ENCODE measurements at places on chromosomes 7 and 10. TPM values are rescaled to one million over a fixed set of nuclear protein-coding genes. Genes with fewer than 3 reads are reported as not detected.

- H3K27me3 ChIP-seq: peaks cover 4% of the 10 kb centered on the region
- H3K27ac ChIP-seq: no peak overlapping the region
- no peak overlapping the region for H3K4me3 ChIP-seq
- no peak for DNase-seq
Measured at GRCh38 chr7:98679741-98680140, 62.7 kb downstream of the NPTX2 start.

DNA sequence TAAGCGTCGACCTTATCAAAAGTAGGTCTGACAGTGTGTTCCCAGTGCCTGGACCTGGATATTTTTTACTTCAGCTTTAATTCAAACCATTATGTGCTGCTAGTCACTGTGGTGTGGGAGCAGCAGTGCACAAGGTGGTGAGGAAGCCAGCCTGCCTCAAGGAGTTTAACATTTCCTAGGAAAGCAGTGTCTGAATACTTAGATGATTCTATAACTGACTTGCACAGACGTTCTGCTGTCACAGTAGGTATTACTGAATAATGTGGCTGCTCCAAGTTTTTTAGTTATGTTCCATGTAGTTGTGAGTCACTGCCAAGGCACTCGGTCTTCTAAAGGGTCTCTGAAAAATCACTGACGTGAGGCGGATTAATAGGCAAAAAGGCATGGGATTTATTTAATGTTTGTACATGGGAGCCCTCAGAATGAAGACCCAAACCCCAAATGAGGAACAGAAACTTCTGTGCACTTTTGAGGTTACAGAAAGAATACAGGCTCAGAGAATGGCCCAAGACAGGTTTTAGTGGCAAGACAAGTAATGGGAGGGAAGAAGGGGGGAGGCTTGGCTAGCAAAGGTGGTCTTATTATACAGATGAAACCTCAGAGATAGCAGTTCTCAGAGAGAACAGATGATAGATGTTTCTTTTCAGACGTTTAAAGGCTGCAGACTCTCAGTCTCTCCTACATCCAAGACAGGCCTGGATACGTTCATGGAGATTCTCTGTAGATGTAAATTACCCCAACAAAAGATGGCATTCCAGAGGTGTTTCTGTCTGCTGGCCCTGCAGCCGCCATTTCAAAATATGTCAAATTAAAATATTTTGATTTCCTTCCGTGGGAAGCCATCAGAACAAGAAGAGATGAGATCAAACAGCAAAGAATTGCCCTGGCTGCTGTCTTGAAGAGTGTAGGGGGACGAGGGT, 209.3 kb downstream of the SDK1 start:
- H3K4me3 ChIP-seq: no peak overlapping the region
- no peak overlapping the region for H3K27ac ChIP-seq
- H3K4me1 ChIP-seq: peaks cover 3% of the 10 kb centered on the region
- DNase-seq: no peak
- H3K27me3 ChIP-seq: no peaks in the 10 kb centered on the region

DNA sequence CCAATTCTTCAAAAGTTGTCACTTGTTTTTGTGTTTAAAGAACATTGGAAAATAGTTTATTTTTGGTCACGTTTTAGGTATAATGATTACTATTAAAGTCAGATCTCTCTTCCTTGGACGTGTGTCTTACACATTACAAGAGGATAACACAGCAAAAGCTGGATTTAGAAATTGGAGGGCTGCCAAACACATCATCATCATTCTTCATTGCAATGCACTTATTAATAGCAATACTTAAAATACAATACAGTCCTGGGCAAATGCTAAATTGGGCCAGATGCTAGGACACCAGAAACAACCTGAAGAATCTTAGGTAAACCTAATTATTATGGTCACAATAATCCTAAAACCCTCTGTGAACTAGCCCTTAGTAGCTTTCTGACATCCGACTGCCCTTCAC, 303.6 kb downstream of the DGKB start:
- no peaks in the 10 kb centered on the region for H3K36me3 ChIP-seq
- DNase-seq: no peak
- no peaks in the 10 kb centered on the region for H3K27me3 ChIP-seq
- no peak overlapping the region for H3K27ac ChIP-seq
- H3K4me1 ChIP-seq: no peaks in the 10 kb centered on the region

FAM25G gene
- not detected for polyA plus RNA-seq

- H3K27me3 ChIP-seq: no peaks in the 10 kb centered on the region
- H3K4me3 ChIP-seq: no peak overlapping the region
- no peak overlapping the region for H3K27ac ChIP-seq
- H3K36me3 ChIP-seq: no peaks in the 10 kb centered on the region
Measured at GRCh38 chr7:138081868-138082267, 5.6 kb downstream of the AKR1D1 start.

CPA2 gene
- 0.13 TPM for polyA plus RNA-seq

Data from spleen (tissue), 13 donors.